ENCODE measurements at places on chromosomes 11 and 22.
A peak's percentile ranks its signal among the peaks of the same experiment; 100 is the strongest.

- DNase-seq, result peak; percentile 78
Observed at GRCh38 chr22:33853200-33854097, 66.8 kb downstream of the LARGE1 start.

GRCh38 chr11:1040428-1041148, 4.1 kb upstream of the MUC6 start:
- DNase-seq, result peak; percentile 37

- no peak for DNase-seq
Observed at GRCh38 chr11:133897331-133897650, 52.0 kb upstream of the SPATA19 start.

- DNase-seq, result no peak
Observed at GRCh38 chr22:20106849-20107237, 9.1 kb upstream of the RANBP1 start.

GRCh38 chr22:49436056-49436455, 391.6 kb downstream of the BRD1 start:
- DNase-seq, result no peak

GRCh38 chr11:12182302-12182675, 71.9 kb downstream of the MICAL2 start:
- DNase-seq, result no peak

GRCh38 chr11:129210831-129211181, 18.7 kb upstream of the ARHGAP32 start:
- no peak for DNase-seq

Measured in fibroblast of the aortic adventitia (primary cell).